ENCODE measurements at places on chromosomes 3 and 15.

DNA sequence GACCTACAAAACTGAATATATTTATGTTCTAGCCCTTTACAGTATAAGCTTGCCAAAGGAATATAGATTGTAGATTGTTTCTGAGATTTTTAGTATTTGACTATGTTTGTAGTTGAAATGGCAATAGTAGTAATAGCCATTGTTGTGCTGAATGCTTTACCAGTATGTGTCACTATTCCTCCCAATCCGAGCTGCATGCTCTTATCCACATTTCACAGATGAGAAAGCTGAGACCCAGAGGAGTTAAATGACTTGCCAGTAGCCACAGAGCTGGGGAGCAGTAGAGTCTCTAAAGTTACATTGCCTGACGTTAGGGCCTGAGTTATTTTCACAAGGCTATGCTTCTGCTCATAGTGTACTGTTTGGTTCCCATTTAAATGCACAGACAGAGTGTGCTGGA, 3.3 kb upstream of the GLB1 start:
- DNase-seq, result no peak

DNA sequence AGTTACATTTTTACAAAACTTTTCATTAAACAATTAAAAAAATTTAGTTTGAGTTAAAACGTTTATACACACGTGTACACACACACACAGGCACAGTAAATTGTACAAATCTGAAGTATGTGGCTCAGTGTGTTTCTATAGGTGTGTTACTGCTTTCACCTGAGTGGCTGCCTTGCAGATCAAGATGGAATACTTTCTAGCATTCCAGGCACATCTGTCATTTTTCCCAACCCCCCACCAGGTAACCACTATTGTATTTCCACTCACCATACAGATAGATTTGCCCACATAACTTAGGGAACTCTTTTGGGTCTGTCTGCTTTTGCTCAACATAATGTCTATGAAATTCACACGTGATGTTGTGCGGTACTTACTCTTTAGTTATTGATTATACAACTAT, 141.1 kb downstream of the PTPRG start:
- DNase-seq, result no peak

DNA sequence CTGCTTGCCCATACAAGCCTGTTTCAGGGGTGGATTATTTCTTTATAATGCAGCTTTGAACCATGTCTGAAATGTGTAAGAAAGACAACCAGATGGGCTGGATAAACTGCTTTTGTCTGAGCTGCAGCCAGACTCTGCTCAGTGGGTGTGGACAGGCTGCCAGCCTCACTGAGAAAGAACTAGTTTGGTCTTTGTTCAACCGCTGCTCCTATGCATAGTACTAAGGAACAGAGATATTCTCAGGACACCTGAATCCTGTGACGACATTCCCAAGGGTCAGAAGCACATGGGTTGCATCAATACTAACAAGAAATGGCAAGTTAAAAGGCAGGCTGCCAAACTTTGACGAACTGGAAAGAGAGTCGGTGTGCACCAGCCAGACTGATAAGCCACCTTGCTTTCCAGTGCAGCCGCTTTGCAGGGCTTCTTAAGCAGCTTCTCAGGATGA, 57.2 kb downstream of the PLD1 start:
- no peak for DNase-seq

GRCh38 chr3:120762615-120763014, 20.1 kb downstream of the GTF2E1 start:
- no peak for DNase-seq

Data from mesenchymal stem cell (in vitro differentiated cells and primary cell).